NCI-H1930 (cell line): ENCODE measurements at places on chromosomes 5 and 9.

- no peak for DNase-seq
Measured at GRCh38 chr9:133553973-133554713, 19.6 kb downstream of the ADAMTSL2 start.

DNA sequence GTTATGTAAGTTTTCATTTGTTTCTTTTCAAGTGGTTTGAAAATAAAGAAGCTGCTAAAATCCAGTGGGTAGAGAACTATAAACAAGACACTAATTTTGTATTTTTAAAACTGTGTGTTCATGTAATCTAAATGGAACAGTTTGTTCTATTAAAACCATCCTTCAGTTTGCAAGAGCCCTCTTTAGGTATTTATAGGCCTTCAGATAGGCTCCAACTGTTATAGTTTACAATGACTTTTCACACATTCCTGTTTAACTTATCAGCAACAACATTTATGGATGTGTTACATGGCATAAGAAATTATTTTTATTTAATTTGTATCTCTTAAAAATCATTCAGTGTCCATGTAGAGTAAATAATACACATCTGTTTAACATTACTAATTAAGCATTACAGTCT is 126.7 kb upstream of the SLCO6A1 start:
- DNase-seq, result no peak

DNA sequence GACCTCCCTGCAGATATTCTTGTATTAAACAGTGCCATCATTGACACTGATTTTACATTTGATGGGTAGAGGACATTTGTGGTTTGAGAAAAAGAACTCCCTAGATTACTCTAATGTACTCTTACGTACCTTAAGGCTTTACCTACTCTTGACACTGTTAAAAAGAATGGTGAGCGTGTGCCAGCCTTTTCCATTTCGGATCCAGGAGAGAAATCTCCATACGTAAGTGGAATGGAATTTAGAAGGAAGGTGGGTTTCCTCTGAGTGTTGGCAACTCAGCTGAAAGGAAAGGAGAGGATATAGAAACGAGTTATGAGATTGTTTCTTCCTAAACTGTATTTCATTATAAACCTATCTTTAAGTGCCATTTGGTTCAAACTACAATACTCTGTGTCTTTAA is 40.9 kb downstream of the TNPO1 start:
- DNase-seq, result no peak

- no peak for DNase-seq
Measured at GRCh38 chr9:25570802-25571201, 107.4 kb downstream of the TUSC1 start.

DNA sequence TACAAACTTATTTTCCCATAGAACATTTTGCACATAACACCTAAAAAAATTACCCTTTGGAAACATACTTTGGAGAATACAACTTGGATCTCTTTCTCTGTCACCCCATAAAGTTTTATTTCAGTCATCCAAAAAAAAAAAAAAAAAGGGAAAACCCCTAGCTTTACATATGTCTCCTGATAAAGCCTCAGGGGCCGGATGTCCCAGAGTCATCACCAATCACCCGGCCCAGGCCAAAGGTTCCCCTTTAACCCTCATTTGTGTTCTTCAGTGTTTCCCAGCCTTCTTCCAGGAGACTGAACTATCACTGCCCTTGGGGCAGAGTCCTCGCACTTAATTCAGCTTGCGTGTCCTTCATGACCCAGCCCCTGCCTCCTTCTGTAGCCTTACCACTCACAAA is 28.8 kb downstream of the ANXA6 start:
- DNase-seq, result no peak

GRCh38 chr5:58735637-58736036 is 152.8 kb downstream of the RAB3C start:
- DNase-seq, result no peak

GRCh38 chr9:121785673-121786542 is 134.5 kb downstream of the DAB2IP start:
- DNase-seq, result no peak

DNA sequence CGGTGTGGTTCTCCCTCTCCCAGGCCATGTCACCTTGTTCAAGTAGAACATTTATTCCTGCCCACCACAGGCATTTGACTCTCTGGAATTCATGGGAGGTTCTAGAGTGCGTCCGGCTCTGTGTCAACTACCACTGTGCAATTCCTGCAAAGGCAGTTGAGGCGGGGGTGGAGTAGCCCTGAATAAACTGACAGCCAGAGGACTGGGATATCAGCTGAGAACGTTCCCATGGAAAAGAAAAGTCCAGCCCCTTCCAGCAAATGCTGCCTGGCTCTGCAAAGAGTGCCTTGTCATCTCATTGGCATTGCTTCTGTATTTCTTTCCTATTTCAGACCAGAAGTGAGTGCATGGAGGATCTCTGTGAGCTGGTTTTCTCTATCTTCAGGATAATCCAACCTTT is 18.9 kb upstream of the MEGF9 start:
- DNase-seq, result no peak

DNA sequence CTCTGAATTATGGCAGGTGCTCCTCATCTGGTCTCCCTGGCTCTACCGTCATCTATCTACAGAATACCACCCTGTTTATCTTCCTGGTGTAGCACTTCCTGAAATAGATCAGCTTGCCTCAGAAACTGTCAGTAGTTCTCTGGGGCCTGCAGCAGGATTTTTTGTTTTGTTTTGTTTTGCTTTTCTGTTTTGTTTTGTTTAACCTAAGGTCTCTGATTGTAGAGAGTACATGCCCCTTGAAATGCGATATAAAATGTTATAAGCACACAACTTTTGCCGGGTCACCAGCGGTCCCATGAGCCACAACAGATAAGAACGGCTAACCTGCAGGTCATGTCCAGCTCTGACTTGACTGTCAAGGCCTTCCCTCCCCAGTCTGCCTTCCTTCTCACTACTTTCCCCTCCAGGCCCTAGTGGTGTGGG is 26.6 kb upstream of the CREBRF start:
- no peak for DNase-seq

- DNase-seq, result no peak
Measured at GRCh38 chr9:127917603-127918002, 762 bp upstream of the ST6GALNAC4 start.

DNA sequence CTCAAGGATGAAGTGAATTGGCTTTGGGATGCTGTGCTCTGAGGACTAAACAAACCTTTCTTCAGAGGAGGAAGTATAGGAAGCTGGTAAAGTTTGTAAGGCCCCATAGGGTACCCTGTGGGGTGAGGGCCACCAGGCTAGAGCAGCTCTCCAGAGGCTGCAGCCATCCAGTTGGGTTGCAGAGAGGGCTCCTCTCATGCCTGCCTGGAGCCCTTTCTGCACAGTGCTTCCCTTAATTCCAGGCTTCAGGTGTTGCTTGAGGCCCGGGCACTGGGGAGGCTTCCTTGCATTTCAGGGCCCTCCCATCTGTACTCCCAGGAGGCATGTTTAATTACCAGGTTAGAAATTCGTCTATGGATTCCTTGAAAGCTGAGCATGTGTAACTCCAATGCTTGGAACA is 95.3 kb upstream of the FSTL4 start:
- no peak for DNase-seq

- DNase-seq, result no peak
Measured at GRCh38 chr9:131739133-131739958, 530 bp downstream of the RAPGEF1 start.

DNA sequence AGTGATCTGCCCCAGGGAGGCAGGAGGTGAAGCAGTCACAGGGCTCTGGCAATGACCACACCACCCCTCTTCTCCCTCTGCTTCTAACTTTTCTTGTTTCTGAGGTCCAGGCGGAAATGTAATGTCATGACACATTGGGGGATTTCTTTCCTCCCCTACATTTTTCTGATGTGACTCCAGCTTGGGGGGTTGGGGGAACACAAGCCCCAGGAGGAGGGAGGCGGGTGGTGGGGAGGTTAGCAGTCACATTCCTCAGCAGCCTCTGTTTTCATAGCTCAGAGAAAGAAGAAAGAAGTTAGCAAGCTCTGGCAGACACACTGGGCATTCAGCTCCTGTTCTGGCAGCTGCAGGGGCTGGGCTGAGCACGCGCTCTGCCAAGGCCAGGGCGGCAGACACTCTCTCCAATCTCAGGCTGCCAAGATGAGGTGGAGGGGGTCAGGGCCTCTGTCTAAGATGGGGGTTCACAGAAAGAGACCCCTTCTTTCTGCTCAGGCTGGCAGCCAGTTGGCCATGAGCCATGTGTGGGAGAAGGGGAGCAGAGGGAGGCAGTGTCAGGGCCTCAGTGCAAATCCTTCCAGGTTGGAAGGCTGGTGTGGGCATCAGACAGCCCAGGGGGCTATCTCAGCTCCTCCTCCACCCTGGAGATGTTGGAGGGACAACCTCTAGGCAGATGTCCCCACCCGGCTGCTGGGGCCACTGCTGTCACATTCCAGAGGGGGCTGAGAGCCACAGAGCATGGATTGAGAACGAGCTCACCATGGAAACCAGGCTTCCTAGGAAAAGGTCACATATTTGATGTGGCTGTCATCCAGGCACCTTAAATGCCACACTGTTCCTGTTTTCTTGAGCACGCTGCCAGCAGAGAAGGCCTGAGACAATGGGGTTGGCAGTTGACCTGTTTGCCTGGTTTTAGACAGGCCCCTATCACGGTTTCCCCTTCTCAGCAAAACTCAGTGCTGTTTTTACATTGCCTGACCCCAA is 20.1 kb upstream of the PFDN1 start:
- no peak for DNase-seq
